ENCODE measurements at places on chromosomes 12 and 14.

GRCh38 chr14:62824086-62824485 is 221.2 kb downstream of the KCNH5 start:
- no peak for DNase-seq

DNA sequence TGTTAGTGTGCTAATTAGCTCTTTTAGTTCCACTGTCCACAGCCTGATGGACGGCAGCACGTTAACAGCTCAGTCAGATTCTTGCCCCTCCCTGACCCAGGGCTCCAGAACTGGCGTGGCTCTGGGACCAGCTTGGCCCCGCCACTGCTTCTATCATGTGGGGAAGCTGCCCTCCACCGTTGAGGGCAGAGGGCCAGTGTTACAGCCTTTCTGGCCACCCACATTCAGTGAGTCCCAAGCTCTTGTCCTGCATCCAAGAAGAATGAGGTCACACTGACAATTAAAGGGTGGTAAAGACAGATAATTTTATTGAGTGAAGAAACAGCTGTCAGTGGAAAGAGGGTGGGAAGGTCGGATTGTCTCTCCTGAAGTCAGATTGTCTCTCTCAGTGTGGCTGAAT is 36.9 kb downstream of the BCL2L14 start:
- no peak for DNase-seq

- no peak for DNase-seq
These were observed 32.0 kb upstream of the CCND2 start for GRCh38 chr12:4241592-4241991.

- DNase-seq, result no peak
These were observed 188.3 kb downstream of the CALM1 start for GRCh38 chr14:90585106-90585505.

DNA sequence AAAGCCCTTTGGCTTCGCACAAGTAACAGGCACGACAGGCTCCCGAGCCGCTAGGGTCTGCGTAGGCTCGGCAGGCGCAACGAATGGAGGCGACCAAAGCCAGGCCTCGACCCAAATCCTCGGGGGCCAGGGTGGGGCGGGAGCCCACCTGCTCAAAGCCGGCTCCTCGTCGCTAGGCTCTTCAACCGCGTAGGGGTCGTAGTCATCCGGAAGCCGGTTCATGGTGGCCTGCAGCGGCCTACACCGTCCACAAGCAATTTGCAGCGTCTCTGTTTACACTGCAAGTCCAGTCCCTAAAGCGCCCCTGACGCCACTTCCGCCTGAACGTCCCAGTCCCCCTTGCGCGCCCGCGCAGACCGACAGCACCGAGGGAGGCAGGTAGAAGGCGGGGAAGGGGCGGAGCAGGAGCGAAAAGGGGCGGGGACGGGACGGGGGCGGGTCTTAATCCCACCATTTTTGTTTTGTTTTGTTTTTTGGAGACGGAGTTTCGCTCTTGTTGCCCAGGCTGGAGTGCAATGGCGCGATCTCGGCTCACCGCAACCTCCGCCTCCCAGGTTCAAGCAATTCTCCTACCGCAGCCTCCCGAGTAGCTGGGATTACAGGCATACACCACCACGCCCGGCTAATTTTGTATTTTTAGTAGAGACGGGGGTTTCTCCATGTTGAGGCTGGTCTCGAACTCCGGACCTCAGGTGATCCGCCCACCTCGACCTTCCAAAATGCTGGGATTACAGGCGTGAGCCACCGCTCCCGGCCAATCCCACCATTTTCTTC is at the start of gene EAPP:
TSS of gene EAPP (minus strand) at position 295 of the 774 bp plus-strand sequence. CDS start at position 222, 73 bp downstream.
- DNase-seq, result peak; percentile 98

GRCh38 chr14:64502887-64503433 is 678 bp downstream of the ZBTB25 start:
- DNase-seq, result peak; percentile 36

DNA sequence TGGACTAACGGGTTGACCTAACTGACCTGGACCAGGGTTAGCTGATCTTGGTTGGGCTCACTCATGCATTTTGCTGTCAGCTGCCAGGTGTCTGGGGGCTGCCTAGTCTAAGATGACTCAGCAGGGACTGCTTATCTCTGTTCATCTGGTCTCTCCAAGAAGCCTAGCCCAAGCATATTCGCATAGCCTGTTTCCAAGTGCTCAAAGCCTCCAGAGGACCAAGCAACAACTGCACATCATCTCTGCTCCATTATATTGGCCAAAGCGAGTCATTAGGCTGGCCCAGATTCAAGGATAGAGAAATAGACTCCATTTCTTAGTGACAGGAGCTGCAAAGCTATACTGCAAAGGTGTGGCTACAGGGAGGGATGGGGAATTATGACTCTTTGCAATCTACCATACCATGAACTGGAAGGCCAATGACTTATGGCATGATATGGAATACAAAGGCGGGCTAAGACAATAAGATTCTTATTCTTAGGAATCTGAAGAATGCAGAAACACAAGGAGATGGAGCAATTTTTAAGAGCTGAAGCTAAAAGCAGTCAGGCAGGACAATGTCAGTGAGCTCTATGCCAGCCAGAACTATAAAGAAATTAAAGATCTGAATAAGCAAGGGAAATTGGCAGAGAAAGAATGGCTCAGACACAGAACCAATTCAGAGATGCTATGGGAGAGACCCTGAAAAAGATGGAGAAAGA is 194.6 kb upstream of the FSCB start:
- DNase-seq, result no peak

DNA sequence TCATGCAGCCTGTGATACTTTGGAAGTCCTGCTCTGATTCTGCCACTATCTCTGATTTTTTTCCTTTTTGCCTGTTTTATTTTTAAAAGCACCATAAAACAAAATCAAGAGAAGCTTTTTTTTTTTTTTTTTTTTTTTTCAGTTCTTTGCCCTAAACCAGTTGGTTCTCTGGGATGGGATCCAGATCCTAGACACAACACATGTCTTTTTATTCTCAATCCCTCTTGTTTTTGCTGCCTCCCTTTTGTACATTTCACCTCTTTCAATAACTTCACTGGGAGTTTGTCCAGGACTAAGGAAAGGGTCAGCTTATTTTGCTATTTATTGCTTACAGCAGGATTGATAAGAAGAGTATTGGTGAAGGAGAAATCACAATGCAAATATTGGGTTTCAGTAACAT is 139.4 kb downstream of the GRIP1 start:
- no peak for DNase-seq

DNA sequence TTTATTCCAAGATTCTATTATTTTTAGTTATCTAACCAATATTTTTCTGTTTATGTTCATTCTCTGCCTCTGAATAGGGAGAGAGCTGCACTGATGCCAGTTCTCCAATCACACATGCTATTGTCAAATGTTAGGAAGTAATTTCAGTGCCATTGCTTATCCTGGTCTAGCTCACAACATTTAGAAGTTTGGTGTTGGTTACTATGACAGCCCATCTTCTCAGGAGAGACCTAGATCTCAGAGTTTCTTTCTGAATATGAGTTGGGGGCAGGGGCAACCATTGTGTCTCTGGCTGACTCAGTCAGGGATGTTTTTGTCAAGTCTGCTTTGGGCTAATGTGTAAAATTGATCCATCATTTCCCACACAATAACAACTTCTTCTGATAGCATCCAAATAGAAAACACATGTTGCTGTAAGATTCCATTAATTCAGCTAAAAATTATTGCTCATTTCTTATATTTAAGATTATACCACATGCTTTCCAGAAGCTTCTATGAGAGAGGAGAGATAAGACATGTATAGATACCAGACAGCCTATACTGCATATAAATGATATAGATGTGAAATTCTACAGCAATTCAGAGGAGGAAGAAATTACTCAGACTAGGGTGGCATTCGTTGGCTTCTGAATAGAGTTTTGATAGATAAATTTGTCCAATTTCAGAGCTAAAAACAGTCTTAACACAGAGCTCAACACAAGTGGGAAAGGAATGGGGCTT is 64.8 kb downstream of the DACT1 start:
- DNase-seq, result peak; percentile 30

DNA sequence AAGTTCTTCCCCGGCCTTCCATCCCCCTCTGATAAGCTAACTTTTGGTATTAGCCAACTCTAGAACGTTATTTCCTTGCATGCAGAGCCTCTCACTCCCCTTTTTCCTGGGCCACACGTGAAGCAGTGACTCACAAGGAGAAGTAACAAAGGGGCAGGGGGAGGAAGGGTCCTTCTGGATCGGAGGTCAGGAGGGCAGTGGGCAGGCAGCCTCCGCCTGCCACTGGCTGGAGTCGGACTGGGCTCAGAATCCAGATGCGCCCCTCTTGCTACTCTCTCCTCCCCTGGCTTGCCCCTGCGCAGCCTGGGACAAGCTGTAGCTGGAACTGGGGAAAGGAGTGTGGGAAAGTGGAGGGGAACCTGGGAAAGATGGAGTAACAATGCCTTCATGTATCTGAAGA is 55.0 kb downstream of the TPCN1 start:
- no peak for DNase-seq

DNA sequence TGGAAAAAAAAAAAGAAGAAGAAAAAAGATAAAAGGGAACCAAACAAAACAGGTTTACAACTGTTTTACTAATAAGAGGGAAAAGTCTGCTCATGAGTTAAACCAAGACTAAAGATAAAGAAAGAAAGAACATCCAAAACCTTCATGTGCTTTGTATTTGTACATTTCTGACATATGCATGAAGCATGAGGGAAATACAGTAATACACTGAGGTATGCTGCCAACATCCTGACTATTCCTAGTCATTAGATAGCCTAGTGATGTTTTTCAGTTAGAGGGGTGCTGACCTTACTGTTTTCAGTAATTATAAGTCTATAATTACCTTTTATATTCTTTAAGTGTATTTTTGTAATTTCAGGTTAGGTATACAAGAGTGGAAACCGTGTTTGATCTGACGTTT is 793.3 kb downstream of the DIO2 start:
- DNase-seq, result no peak

- DNase-seq, result no peak
These were observed 1287.1 kb downstream of the TMEM121 start for GRCh38 chr14:106813477-106813823.

DNA sequence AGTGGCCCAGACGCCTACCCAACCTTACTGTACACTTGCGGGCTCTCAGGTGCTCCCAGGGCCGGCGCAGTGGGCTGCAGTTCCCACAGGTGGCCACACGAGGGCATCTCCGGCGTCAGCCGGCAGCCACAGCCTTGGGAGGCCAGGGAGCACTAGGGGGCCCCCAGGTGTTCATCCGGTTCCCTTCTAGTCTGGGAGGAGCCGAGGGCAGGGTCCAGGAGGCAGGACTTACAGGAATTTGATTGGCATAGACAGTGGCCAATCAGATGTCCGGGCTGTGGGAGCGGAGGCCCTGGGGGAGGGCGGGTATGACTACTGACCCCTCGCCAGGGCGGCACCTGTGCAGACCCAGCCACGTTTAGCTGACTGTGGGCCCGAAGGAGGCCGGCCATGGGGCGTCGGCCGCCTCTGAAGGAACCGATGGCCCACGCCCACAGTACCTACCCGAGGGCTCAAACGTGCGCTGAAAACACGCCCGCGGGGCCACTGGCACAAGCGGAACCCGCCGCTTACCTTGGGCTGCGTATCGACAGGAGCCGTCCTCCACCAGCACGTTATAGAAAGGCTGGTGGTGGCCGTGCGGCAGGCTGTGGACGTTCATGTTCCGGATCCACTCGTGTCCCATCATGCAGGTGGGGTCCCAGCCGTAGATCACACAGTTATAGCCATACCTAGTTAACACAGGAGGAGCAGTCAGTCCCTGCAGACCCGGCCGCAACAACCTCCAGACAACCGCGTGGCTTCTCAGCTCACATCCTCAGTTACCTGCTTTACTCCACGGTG is 34.8 kb downstream of the FBXO21 start:
- peak; percentile 85 for DNase-seq

GRCh38 chr12:92504594-92504981 is 198.2 kb upstream of the PLEKHG7 start:
- no peak for DNase-seq

- no peak for DNase-seq
These were observed 32.2 kb downstream of the SLC8A3 start for GRCh38 chr14:70156592-70156991.

- DNase-seq, result no peak
These were observed 26.8 kb downstream of the CEP170B start for GRCh38 chr14:104891664-104892530.

DNA sequence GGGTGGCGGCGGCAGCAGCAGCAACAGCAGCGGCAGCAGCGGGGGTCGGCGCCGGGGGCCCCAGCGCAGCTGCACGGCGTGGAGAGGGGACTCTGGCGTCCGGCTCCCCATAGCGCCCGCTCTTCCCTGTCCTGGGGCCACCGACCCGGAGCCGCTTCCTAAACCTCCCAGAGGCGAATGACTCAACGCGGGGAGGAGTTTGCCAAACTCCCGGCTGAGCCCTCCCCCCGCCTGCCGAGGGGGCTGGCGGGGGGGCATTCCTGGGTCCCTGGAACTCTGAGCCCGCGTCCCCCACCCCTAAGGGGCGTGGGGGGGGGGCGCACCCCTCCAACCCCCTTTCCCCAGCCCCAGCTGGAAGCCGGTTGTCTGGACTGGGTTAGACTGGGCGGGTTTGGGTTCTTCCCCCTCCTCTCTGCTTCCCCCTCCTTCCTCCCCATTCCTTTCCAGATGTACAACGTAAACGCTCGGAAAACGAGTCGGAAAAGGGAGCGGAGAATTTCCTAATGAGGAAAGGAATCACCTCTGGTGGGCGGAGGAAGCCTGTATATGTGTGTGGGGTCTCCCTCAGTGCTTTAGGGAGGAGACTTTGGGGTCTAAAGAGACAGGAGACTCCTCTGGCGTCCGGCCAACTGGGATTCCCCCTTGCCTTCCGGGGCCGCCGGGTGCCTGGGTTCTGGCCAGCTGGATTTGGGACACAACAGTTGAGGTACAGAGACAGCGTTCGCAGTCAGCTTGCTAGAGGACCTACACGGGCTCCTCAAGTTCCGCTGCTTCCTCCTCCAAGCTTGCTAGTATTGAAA is at the start of gene ITGA5:
TSS of gene ITGA5 (minus strand) at position 179 of the 800 bp plus-strand sequence. CDS start at position 111, 68 bp downstream.
- peak; percentile 44 for DNase-seq

GRCh38 chr14:69999261-69999674 is 120.1 kb downstream of the SMOC1 start:
- no peak for DNase-seq

- DNase-seq, result peak; percentile 16
These were observed 16.0 kb downstream of the FIGNL2 start for GRCh38 chr12:51832354-51833107.

DNA sequence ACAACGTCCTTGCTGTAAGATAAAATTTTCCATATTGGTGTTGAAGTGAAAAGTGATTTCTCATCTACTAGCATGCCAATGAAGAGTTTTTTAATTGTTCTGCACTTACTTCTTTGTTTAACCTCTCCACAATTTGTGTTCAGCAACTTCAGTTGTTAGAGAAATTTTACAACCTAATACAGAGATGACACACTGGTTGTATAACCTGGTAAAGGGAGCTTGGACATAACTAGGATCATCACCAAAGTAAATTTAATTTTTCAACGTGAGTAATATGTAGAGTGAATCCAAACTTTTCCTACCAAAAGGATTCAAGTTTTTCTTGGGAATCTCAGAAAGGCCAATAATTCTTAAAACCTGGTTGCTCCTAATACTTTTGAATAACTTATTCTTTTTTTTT is 13.4 kb upstream of the TAS2R43 start:
- no peak for DNase-seq

DNA sequence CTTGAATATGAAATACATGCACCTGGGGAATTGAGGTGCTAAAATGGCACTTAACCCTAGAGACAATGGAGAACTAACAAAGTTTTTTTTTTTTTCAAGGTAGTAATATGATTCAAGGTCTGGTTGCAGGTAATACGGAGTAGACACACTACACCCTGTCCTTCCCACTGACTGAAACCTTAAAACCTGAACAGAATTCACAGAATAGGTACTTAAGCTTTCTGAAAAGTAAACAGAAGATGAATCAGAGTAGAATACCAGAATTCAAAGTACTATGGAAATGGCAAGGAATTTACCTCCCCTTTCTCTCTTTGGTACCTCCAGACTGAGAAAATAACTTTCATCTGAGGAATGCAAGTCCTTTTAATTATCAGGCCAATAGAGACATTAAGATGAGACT is 87.2 kb downstream of the PAPLN start:
- DNase-seq, result no peak

- peak; percentile 6 for DNase-seq
These were observed 57.5 kb downstream of the CALM1 start for GRCh38 chr14:90454041-90455000.

All from activated CD4-positive, alpha-beta T cell treated with anti-CD3 and anti-CD28 coated beads, Interleukin-2, Interleukin-6, amounts not matched to agents 100 ng/mL and 50 ng/mL, durations not matched to agents 16 hours and 8 hours (primary cell).